CD8-positive, alpha-beta memory T cell (primary cell): ENCODE measurements at places on chromosomes 1 and 21.

GRCh38 chr1:178727014-178727895 lies 2.2 kb downstream of the RALGPS2 start:
- DNase-seq: no peak

- no peak for DNase-seq
Measured at GRCh38 chr1:183804916-183805841, at the start of gene RGL1. Gene RGL1, plus strand, starts transcription at chr1:183805120. Its CDS starts 178 bp downstream, at chr1:183805298.

DNA sequence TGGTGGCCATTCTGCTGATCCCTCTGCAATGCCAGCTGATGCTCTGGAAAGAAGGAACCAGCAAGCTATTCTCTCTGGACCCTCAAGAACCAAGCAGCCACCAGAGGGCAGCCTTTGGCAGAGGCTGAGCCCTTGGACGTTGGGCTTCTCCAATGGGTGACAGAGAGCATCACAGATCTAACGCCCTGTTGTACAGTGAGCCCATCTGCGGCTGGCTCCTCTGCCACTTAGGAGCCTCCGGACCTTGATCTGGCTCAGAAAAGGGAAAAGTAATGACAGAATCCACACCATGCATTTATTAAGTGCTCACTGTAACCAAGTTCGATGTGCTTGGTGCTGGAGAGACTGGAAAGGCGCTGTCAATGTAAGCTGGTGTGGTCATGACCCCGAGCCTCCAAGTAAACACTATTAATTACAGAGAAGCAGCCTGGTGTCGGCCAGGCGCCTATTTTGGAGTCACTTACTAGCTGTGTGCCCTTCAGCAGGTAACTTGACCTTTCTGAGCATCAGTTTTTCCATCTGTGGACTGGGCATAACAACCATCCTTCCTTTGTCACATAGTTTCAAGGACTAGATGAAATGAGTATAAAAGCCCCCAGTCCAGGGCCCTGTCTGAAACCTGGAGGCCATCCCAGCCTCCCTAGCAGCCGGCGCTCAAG lies 34.9 kb downstream of the ECE1 start:
- peak; percentile 73 for DNase-seq

GRCh38 chr1:43908226-43908625 lies 25.4 kb upstream of the ARTN start:
- no peak for DNase-seq

GRCh38 chr1:175278734-175279116 lies 86.1 kb upstream of the KIAA0040 start:
- DNase-seq: no peak

GRCh38 chr1:8525216-8525557 lies 207.3 kb downstream of the SLC45A1 start:
- peak; percentile 54 for DNase-seq

- DNase-seq: no peak
Measured at GRCh38 chr1:79371802-79372201, 365.3 kb upstream of the ADGRL4 start.

DNA sequence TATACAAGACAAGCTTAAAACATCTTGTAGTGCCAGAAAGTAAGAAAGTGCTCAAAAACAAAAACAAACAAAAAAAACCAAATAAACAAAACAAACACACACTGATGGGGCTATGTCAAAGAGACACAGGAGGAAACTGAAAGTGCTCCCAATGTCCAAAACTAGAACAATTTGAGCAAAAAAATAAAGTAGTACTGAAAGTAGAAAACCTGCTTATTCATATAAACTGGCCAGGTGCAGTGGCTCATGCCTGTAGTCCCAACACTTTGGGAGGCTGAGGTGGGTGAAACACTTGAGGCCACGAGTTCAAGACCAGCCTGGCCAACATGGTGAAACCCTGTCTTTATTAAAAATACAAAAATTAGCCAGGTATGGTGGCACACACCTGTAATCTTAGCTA lies 129.9 kb downstream of the GLUL start:
- DNase-seq: no peak

DNA sequence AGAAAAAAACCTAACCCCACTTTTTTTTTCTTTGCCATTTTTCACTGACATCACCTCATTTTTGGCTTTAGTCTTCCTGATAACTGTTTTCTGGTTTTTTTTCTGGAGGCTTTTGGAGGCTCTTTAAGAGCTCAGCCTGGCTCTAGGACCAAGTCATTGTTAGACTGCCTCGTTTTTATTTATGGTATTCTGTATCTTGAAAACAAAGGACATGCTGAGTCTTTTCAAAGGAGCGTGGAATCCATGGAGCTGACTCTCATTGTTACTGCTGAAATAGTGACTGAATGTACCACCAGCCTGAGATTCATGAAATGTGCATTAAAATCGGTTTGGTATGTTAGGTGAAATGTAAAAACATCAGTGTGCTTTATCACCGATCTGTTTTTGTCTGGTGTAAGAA lies 28.0 kb downstream of the RASAL2 start:
- no peak for DNase-seq

DNA sequence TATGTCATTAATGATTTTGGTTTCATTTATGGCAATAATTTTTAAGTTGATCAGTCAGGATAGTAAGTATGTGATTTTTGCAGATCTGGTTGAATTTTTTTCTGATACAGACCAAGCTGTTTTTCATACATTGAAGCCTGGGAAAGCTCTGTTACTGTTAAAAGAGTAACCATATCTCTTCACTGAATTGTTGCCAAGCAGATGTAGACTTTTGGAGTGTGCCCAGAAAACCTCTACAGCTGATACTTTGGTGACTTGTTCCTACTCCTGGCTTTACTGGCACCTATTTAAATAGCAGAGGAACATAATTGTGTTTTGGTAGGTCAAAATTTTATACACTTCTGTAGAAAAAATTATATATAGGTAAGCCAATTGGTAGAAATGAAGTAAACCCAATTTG lies 49.4 kb downstream of the NFIA start:
- DNase-seq: no peak

- DNase-seq: no peak
Measured at GRCh38 chr1:47906527-47907176, 90.5 kb downstream of the TRABD2B start.

GRCh38 chr1:196305216-196305615 lies 303.0 kb downstream of the KCNT2 start:
- no peak for DNase-seq

GRCh38 chr21:17853393-17854275 lies 34.5 kb upstream of the C21orf91 start:
- no peak for DNase-seq

DNA sequence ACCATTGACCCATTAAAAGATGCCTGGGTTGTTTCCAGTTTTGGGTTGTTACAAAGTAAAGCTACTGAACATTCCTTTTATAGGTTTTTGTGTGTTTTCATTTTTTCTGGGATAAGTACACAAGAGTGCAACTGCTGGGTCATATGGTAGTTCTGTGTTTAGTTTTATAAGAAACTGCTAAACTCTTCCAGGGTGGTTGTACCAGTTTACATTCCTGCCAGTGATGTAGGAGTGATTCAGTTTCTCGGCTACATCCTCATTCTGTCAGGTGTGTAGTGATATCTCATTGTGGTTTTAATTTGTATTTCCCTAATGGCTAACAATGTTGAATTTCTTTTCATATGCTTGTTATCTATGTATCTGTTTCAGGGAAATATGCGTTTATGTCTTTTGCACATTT lies 58.5 kb upstream of the DNAJC6 start:
- no peak for DNase-seq

- no peak for DNase-seq
Measured at GRCh38 chr1:150545486-150546032, 3.6 kb upstream of the ADAMTSL4 start.

- no peak for DNase-seq
Measured at GRCh38 chr1:92399076-92399475, 87.6 kb downstream of the GFI1 start.

GRCh38 chr1:167949785-167950184 lies 12.9 kb upstream of the MPC2 start:
- DNase-seq: no peak

DNA sequence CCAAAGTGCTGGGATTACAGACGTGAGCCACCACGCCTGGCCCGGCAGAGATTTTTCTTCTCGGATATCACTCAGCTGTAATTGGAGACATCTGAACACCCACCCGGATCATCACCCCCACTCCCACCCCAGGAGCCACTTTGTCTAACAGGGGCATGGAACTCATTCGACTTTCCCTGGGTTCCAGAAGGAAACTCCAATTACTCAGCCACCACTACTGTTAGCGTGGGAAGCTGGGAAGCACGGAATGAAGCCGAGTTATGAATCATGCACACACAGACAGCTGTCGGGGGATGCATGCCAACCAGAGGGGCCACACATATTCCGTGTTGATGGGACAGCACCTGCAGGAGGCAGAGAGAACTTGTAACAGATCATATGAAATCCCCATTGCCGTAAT lies 85.2 kb downstream of the HLCS start:
- no peak for DNase-seq

GRCh38 chr1:34617321-34618118 lies 137.3 kb upstream of the GJB5 start:
- DNase-seq: no peak

GRCh38 chr1:117173006-117173405 lies 37.7 kb downstream of the VTCN1 start:
- DNase-seq: no peak

DNA sequence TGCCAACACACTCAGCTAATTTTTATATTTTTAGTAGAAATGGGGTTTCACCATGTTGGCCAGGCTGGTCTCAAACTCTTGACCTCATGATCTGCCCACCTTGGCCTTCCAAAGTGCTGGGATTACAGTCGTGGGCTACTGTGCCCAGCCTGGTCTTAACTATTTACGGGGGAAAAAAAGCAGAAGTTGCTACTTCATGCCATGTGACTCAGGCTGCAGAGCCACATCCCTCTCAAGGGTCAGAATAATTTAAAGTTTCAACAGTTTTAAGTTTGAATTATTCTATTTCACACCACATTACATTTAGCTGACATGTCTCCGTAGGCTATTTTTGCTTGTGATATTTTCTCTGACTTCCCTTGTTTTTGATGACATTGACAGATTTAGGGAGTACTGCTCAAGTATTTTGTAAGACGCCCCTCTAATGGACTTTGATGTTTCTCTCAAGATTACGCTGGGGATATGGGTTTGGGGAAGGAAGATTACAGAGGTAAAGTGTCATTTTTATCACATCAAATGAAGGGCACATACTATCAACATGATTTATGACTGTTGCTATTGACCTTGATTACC lies 14.6 kb upstream of the AGBL4 start:
- no peak for DNase-seq

DNA sequence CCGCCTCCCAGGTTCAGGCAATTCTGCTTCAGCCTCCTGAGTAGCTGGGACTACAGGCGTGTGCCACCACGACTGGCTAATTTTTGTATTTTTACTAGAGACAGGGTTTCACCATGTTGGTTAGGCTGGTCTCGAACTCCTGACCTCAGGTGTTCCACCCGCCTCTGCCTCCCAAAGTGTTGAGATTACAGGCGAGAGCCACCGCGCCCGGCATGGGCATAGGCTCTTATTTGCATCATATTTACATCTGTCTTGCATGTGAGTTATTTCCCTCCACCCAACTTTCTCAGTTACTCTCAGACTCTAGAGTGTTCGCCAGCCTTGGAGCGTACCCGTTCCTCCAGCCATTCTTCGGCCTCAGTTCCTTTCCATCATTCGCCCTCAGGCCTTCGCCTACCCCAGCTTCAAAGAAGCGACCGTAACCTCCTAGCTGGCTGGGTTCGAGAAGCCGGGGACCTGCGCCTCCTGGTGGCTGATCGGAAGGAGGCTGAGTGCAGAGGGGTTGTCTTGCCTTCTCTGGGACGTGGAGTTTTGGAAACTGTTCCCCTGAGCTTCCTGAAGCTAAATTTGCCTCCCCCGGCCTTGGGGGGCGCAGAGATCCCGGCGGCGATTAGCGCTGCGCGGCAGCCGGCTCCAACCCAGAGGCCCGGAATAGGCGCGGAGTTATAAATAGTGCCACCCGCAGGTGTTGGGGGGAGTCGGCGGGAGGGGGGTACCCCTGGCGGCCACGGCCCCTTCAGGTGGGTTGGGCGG lies 3.6 kb upstream of the ZBTB7B start:
- no peak for DNase-seq

GRCh38 chr1:100517515-100517914 lies 20.4 kb upstream of the GPR88 start:
- no peak for DNase-seq

DNA sequence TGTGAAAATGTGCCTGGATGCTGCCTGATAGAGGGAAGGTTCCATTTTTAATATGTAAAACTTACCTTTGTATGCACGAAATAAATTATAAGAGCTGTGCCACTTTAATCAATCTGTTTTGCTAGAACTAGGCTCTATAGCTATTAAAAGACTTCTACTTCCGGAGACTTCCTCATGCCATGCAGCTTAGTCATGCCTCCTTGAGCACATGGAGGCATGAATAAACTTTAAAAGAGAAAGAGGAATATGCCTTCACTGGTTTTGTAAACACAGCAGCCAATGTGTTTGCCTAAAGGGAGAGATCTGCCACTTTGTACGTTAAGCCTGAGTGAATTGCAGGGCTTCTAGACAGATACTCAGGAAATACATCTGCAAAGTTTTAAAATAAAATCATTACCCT lies 604.6 kb downstream of the LRRIQ3 start:
- no peak for DNase-seq

GRCh38 chr1:241658081-241658793 lies 6.2 kb downstream of the WDR64 start:
- DNase-seq: no peak

DNA sequence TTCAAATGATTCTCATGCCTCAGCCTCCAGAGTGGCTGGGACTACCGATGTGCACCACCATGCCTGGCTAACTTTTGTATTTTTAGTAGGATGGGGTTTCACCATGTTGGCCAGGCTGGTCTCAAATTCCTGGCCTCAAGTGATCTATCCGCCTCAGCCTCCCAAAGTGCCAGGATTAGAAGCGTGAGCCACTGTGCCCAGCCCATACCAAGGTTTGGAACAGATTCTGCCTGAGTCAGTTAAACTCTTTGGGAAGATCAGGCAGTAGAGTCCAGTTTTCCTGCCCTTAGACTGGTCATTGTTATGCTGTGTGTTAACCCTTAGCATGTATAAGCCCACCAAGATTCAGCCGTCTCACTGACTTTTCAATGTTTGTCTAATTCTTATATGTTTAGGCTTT lies 48.3 kb upstream of the LYPLAL1 start:
- DNase-seq: no peak

GRCh38 chr1:204725821-204726448 lies 40.4 kb upstream of the LRRN2 start:
- no peak for DNase-seq

GRCh38 chr21:45260191-45260825 lies 27.4 kb downstream of the POFUT2 start:
- DNase-seq: no peak

GRCh38 chr1:104720741-104721140 lies 971.0 kb downstream of the AMY1C start:
- no peak for DNase-seq

GRCh38 chr21:25509862-25510261 lies 97.4 kb downstream of the MRPL39 start:
- no peak for DNase-seq

- DNase-seq: no peak
Measured at GRCh38 chr1:76079475-76080227, 5.1 kb downstream of the ST6GALNAC3 start.

DNA sequence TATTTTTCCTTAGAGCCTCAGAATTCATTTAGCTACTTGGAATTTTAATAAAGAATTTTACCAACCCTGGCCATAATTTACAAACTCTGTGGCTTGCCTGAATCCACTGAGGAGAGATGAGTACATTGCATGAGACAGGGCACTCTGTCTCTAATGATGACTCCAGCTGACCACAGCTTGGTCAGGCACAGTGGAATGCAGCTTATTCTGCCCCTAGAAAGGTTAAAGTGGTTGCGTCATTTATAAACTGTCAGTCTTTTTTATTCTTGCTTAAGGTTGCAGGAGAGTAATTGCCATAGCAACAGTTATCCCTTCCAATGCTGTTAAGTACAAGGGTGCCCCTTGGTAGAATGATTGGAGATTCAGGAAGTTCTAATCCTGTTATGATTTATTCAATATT lies 28.3 kb downstream of the PDE4B start:
- DNase-seq: no peak
